ENCODE measurements at places on chromosomes 12 and 14.

DNA sequence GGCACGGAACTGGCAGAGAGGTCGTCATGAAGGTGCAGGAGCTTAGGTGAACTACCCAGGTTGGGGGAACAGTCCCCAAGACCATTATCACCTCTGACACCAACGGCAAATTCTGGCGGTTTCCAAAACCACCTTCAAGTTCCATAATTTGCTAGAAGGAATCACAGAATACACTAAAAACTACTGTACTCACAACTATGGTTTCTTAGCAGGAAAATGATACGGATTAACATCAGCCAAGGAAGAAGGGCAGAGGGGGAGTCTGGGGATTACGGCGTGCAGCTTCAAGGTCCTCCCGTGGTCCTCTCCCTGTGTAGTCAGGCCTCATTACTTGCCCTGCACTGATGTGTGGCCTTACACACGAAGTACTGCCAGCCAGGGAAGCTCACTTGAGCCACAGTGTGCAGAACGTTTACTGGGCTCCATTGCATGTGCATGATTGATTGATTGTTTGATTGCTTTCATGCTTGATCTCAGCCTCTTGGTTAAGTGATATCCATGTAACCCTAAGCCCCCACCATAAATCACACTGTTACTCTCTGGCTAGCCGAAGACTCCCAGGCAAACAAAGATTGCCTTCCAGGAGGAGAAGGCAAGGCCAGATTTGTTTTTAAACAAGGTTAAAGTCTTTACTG lies 837 bp upstream of the STX2 start:
- no peak for DNase-seq

DNA sequence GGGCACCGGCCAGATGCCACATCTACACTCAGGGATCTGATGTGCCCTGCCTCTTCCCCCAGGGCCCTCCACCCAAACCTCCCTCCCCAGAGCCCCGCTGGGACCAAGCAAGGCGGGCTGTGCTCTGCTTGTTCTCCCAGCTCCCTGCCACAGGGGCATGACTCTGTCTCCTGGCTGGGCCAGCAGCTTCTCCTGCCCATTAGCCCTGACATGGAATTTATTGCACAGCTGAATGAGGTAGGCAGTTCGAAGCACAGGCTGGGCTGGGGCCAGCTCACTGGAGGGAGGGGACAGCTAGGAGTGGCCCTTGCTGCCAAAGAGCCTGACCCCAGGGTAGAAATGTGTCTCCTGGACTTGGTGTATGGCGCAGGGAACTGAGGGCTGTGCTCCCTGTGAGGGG lies 42.4 kb downstream of the ARL6IP4 start:
- no peak for DNase-seq

- DNase-seq = no peak
These were observed 1.1 kb downstream of the IPO8 start for GRCh38 chr12:30694412-30695198.

DNA sequence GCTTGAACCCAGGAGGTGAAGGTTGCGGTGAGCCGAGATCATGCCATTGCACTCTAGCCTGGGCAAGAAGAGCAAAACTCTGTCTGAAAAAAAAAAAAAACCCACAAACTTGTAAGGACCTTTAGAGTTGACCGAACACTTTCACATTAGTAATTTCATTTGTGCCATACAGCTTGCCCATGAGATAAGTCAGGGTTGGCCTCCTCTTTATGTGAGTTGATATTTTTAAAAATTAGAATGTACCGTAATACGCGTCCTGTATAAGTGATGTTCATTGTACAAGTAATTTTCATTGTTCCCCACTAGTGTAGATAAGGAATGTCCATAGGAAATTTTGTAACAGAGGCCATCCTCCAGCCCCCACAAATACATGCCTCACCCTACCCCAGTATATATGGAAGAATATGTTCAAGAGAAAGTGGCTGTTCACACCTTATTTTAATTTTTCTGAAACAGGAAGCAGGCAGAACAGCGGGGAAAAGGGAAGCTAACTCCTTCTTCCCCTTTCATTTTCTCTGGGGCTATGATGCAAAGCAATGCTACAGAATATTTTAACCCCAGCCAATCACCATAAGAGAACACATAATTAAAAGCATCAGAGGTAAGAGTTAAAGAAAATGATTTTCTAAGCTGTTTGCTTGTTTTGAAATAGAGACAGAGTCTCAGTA lies 31.9 kb upstream of the HIF1A start:
- DNase-seq = no peak

- no peak for DNase-seq
These were observed 479.7 kb downstream of the FSCB start for GRCh38 chr14:44027397-44027796.

All from NCI-H1930 (cell line).